ENCODE measurements at places on chromosomes 11 and 22.
A peak's percentile ranks its signal among the peaks of the same experiment; 100 is the strongest.

DNA sequence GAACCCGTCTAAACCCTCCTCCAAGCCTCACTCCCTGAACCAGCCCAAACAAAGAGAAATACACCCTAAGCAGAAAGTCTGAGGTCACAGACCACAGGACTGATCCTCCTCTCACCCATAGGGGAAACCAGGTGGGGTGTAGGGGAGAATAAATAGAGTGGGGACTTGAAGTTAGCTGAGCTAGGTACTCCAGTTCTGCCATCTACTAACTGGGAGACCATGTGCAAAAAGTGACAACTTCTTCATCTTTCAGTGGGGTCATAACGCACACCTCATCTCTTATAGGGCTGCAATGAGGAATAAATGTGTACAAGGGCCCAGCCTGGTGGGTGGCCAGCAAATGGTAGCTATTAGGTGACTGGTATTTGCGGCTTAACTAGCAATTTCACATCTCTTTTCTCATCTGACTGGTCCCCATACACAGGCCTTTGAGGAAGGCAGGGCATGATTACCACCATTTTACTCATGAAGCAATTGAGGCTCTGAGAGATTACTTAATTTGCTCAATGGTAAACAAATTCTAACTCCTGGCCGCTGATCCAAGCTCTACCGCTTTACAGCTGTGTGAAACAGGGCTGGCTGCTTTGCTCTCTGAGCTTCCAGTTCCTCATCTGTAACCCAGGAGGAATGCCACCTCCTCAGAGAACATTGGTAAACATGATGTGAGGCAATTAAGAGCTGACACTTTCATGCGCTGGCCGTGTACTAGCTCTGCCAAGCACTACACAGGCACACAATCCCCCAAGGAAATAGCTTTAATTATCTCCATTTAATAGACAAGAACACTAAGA lies 16.6 kb downstream of the TBC1D10A start:
- DNase-seq: peak; percentile 80

- DNase-seq: no peak
Observed at GRCh38 chr11:60995798-60996197, 24.3 kb downstream of the CD6 start.

GRCh38 chr11:96187822-96188221 lies 155.2 kb downstream of the MAML2 start:
- peak; percentile 45 for DNase-seq

- DNase-seq: no peak
Observed at GRCh38 chr11:24805671-24806070, 308.8 kb downstream of the LUZP2 start.

GRCh38 chr11:6402061-6402470 lies 11.8 kb downstream of the SMPD1 start:
- DNase-seq: no peak

DNA sequence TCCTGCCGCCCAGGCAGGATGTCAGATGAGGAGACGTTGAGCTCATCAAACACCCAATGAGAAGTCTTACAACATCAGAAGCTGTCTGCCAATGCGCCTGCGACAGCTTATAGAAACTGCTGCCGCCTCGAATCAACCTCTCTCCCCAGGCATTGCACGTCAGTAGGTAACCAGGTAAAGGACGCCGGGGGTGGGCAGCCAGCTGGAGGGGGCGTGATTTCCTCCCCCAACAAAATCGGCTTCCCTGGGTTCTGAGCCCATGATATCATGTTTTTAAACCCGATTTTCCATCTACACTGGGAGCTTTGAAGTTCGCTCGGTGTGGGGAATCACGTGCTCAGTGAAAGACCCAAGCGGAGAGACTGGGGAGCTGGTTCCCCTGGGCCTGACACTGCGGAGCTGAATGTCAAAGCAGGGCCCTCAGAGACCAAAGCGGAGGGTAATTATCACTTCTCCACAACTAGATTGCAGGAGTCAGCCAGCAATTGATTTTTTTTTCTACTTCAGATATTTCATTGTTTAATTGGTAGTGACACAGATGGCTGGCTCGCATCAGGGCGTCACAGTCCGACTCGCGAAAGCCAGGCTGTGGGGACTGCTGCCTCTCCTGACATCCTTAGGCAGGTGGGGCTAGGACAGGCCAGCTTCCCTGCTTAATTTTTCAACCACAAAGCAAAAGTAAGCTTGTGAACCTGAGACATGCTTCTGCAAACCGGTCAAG lies 15.4 kb downstream of the FAM83F start:
- DNase-seq: no peak

- peak; percentile 35 for DNase-seq
Observed at GRCh38 chr22:29727131-29727523, 7.3 kb downstream of the CABP7 start.

DNA sequence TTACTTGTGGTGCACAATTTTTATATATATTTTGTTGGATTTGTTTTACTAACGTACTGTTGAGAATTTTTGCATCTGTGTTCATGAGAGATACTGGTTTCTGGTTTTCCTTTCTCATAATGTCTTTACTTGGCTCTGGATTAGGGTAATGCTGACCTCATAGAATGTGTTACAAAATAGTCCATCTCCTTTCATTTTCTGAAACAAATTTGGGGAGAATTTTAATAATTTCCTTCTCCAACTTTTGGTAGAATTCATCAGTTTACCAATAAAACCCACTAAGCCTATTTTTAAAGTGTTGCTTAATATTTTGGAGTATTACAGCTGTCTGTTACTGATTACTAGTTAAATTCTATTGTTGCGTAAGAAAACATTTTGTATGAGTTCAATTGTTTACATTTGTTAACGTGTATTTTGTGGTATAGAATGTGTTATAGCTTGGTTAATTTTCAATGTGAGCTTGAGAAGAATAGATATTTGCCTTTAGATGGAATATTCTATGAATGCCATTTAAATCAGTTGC lies 11.5 kb downstream of the TRIM22 start:
- DNase-seq: no peak

GRCh38 chr11:86337227-86337626 lies 35.2 kb downstream of the HIKESHI start:
- no peak for DNase-seq

- DNase-seq: no peak
Observed at GRCh38 chr11:6925636-6926207, 504 bp upstream of the ZNF215 start.

- no peak for DNase-seq
Observed at GRCh38 chr11:132312701-132313111, 942.3 kb downstream of the NTM start.

DNA sequence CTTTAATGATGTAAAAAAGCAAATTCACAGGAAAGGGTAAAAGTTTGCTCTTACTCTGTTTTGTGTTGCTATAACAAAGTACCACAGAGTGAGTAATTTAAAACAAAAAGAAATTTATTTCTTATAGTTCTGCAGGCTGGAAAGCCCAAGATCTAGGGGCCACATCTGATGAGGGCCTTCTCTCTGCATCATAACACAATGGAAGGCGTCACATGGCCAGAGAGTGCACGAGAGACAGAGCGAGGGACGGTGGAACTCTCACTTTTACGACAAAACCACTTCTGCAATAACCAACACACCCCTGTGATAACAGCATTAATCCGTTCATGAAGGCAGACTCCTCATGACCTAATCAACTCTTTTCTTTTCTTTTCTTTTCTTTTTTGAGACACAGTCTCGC lies 31.1 kb downstream of the CD6 start:
- no peak for DNase-seq

DNA sequence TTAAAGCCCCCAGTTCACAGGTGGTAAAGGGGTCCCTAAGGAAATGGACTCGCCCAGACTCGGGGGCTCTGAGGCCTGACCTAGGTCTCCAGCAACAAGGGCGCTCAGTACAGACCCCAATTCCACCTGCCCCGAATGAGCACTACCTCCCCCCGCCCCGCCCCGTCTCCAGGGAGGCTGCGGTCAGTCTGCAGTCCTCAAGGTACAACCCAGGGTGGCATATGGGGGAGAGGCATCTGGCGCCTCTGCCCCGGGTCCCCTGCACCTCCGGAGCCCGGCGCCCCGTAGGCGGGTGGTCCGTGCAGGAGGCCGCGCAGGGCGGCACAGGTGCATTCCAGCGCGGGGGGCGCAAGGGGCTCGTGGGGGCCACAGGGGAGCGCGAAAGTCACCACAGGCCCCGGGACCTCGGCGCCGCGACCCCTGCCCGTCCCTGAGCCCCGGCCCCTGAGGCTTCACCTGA lies 361 bp downstream of the CTSD start:
- no peak for DNase-seq

- DNase-seq: no peak
Observed at GRCh38 chr11:34191578-34191977, 86.1 kb downstream of the NAT10 start.

DNA sequence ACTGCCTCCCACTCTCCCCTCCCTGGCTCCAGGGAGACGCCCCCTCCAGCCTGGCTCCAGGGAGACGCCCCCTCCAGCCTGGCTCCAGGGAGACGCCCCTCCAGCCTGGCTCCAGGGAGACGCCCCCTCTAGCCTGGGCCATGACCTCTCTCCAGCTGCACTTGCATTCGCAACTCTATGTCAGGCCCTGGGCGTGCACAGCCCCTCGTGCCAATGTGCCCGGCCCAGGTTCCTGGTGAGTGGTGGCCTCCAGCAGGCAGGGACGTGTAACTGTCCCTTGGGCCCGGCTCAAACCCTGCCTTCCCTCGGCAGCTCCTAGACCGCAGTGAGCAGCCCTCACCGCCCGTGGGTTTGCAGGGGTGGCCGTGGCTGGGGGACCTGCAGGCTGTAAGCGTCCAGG lies 6.9 kb downstream of the MUC6 start:
- DNase-seq: no peak

DNA sequence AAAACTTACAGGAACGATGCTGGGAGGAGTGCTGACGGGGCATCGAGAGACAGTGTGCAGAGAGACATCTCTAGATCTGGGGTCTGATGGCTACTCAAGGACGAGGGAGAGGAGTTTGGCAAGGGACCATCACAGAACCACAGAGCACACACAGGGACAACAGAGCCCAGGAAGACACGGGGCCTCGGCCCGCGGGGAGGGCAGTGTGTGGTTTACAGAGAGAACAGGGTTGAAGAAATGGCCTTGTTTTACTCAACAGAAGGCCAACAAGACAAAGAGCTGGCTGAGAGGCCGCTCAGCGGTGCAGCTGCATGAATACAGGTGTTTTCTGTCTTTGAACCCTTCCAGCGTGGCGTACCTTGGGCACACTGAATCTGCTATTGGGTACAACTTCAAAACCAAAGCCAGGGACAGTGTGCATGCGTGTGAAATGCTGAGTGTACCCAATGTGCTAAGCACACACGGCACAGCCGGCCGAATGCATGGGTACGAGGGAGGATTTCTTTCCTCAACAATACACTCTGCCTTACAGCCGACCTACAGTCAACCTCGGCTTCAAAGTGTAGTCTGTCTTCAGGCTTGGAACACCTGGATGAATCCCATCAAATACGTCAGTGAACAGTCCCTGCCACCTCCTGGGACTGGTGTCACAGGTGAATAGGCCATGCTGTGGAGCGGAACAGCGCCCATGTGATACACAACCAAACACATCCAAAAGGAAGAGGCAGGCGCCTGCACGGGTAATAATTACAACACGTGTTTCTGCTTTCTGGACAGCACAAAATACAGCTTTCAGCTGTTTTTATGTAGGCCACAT lies 20.7 kb upstream of the BID start:
- DNase-seq: no peak

All from tibial artery (tissue), 4 donors.